ENCODE measurements at places on chromosomes 16 and 17.

DNA sequence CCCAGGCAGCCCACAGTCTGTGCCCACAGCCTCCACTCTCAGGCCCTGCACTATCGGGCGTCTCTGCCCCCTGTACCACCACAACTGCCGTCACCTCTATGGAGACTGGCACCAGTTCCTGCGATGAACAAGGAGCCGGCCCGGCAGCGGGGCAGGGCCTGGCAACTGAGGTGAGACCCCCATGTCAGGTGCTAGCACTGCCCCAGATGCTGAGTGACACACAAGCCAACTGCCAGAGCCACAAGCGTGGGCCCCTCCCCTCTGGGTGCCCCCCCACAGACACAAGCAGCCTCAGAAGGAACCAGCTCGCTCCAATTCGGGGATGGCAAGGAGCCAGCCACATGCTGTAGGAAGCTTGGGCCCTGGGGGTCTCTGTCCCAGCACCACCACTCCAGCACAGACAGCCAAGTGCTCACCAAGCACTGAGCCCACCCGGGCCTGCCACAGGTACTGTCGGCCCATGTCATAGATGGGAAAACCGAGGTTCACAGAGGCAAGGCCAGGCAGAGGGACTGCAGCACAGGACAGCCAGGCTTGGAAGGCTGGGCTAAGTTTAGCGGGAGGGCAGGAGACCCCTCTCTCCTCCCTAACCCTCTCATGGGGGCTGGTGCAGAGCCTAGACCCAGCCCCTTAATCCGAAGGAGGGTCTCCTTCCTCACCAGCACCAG, 1.5 kb upstream of the PVALEF start:
- no peak for ATAC-seq

DNA sequence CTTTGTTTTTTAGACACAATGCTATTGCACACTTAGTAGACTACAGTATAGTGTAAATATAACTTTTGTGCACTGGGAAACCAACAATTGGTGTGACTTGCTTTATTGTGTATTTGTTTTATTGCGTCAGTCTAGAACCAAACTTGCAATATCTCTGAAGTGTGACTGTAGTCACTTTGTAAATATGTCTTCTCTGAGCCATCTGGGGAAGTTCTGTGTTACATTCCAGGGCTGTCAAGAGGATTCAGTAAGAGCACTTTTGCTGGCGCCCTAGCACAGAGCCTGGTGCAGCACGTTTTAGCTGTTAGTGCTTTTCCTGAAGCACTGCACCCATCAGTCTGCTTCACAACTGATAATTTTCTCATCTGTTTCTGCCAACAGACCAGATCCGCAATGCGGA, 73.2 kb downstream of the NT5M start:
- no peak for ATAC-seq

DNA sequence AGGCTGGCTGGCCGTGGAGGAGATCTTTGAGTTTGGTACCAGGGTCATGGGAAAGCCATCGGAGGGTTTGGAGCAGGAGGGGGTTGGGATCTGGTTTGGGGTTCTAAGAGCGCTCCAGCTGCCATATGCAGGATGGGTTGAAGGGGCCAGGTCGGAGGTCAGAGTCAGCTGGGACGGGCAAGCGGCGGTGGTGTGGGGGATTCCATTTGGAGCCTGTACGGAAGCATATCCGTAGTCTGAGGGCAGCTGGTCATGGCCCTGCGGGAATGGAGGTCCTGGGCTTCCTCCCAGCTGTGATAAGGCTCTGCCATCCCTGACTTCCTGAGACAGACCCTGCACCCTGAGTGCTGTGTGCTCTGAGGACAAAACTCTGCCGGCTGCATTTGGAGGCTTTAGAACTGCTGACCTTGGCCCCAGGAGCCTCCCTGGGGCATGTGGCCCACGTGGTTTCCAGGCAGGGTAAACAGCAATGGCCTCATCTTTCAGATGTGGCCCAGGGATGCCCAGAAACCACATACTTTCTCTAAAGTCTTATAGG, 46.5 kb downstream of the ATP2C2 start:
- peak; percentile 13 for ATAC-seq

- ATAC-seq = no peak
These were observed 242.7 kb downstream of the KATNIP start for GRCh38 chr16:27792486-27793248.

GRCh38 chr17:78796517-78796900, 14.4 kb upstream of the CYTH1 start:
- no peak for ATAC-seq
